ENCODE measurements at places on chromosomes 2 and 18.

GRCh38 chr2:106839849-106840595 is 45.9 kb downstream of the ST6GAL2 start:
- peak; percentile 49 for DNase-seq

DNA sequence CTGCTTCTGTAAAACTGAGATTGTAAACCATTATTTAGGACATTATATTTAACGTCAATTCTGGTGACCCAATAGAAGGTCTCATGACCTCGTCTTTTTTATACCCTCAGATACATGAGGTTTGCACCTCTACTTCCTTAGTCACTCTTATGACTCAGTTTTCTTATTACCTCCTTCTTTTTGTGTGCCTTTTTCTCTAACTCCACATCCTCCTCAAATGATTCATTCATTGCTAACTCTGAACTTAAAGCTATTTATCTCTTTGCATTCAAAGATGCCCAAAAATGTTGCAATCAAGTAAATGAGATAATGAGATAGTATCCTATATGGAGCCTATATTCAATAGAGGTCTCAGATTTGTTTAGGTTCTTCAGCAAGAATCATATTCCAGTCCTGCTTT is 121.0 kb upstream of the KYNU start:
- DNase-seq = no peak

DNA sequence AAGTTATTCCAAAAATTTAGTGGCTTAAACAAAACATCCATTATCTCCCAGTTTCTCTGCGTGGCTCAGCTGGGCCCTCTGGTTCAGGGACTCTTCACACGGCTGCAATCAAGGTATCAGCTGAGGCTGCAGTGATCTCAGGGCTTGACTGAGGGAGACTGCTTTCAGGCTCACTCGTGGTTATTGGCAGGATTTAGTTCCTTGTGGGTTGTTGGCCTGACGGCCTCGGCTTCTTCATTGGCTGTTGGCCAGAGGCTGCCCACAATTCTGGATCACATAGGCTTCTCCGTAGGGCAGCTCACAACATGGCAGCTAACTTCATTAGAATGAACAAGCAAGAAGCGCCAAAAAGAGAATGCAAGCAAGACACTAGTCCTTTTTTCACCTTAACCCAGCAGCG is 90.1 kb downstream of the ABI2 start:
- no peak for DNase-seq

DNA sequence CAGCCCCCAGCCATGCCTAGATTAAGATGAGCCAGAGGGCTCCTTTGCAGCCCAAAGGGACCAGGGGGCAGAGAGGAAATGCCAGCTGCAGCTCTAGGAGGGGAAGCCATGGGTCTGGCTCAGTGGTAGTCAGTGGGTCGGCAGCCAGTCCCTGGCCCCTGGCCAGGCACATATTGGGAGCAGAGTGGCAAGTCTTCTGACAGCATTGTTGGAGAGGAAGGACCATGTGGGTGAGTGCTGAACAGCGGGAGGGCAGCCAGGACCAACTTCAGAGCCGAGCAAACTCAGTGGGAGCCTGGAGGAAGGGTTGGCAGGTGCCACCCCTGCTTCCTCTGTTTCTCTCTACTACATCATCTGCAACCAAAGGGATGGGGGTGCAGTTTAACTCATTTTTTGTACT is 140.5 kb upstream of the PELI1 start:
- DNase-seq = peak; percentile 40

- DNase-seq = no peak
These were observed 125.5 kb downstream of the GLI2 start for GRCh38 chr2:120861191-120861575.

DNA sequence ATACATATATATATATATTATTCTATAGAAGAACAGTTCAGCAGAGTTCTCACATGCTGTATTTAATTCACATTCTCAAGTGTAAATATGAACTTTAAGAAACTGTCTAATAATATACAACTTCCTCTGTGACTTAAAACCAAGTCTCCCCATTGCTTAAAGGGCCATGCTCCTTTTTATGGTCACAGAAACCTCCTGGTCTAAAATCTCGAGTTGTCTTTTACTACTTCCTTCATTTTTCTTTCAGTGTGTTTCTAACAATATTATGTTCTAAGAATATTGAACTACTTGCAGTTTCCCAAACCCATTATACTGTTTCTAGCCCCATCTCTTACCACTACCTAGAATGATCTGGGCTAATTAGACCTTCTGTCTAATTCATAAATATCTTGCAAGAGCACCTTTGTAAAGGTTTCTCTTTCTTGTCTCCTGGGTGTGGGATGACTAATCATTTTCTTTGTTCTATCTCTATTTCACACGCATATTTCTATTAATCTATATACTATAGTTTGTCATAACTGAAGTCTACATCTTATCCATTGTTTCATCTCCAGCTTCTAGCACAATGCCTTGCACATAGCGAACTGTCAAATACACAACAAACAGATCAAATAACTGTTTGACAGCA is 48.8 kb downstream of the ERBB4 start:
- no peak for DNase-seq

DNA sequence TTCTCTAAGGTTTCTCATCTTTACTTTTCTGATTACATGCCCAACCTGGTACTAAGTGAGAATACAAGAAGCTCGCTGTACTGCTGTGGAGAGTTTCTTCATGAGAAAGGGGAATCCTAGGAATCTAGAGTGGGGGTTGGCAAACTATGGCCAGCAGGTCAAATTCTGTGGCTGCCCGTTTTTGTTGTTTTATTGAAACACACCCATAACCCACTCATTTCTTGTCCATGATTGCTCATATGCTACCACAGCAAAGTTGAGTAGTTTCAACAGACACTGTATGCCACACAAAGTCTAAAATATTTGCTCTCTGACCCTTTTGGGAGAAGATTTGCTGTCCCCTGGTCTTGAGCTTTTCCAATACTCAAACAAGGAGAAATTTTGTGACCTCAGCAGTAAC is 58.8 kb downstream of the C2orf74 start:
- no peak for DNase-seq

DNA sequence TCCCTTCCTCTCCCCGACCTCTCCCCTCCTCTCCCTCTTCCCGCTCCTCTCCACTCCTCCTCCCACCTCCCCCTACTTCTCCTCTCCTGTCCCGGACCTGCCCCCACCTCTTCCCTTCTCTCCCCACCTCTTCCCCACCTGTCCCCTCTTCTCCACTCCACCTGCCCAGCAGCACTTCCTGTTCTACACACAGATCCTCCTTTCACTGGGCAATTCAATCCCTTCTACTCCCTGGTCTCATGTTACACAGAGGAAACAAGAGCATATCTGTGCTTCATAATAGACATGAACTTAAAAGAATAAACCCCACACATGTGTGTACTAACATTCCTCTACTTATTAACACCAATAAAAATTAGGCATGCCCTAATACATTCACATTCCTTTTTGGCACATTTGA is 34.8 kb downstream of the TIMM21 start:
- DNase-seq = peak; percentile 32

DNA sequence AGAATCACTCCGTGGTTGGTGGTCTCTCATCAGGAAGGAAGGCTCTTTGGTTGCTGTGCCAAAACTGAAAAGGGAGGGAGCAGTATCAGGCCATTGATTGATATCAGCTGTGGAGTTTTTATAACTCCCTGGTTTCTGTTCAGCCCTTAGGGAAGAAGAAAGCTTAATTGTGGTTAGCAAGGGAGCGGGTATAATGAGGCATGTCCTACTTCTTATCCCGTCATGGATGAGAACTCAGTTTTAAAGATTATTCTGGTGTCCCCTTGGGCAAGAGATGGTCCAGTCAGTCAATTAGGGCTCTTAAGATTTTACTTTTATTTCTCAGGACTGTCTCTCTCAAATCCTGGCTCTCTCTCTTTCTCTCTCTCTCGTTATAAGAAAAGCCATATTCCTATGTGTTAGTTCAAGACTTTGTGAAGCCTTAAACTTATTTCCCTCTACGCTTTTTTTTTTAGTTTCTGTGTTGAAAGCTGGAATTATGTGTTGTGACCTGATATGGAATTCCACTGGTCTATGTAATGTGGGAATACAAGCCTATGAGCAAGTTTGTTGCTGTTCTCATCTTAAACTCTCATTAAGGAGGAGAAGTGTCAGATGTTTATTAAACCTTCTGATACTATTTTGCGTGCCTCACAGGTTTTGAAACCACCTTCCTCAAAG is 514.0 kb upstream of the CDH2 start:
- no peak for DNase-seq

DNA sequence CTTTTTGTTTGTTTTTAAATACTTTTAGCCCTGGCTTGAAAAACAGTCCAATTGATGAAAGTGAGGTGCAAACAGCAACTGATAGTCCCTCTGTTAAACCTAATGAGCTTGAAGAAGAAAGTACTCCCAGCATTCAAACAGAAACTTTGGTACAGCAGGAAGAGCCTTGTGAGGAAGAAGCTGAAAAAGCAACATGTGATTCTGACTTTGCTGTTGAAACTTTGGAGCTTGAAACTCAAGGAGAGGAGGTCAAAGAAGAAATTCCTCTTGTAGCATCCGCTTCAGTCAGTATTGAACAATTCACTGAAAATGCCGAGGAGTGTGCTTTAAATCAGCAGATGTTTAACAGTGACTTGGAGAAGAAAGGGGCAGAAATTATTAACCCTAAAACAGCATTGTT is 30.6 kb upstream of the DYSF start:
- DNase-seq = no peak

- no peak for DNase-seq
These were observed 94.5 kb downstream of the COPS8 start for GRCh38 chr2:237180187-237180586.

GRCh38 chr18:26327062-26327461 is 100.8 kb downstream of the TAF4B start:
- no peak for DNase-seq
